ENCODE measurements at places on chromosomes 5 and 9.

DNA sequence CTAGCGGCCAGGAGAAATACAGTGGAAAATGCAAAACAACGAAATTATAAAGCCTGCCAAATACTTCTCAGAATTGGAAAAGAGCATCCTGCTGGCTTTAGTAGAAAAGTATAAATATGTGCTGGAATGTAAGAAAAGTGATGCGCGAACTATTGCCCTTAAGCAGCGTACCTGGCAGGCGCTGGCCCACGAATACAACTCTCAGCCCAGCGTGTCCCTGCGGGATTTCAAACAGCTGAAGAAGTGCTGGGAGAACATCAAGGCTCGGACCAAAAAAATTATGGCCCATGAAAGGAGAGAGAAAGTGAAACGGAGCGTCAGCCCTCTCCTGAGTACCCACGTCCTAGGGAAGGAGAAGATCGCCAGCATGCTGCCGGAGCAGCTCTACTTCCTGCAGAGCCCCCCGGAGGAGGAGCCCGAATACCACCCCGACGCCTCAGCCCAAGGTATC lies 15.0 kb downstream of the MSANTD3 start:
- no peak for DNase-seq

- DNase-seq = no peak
These were observed 615.1 kb upstream of the SGCD start for GRCh38 chr5:155711882-155712281.

GRCh38 chr9:104556830-104557634 lies 11.9 kb upstream of the OR13C8 start:
- DNase-seq = no peak

DNA sequence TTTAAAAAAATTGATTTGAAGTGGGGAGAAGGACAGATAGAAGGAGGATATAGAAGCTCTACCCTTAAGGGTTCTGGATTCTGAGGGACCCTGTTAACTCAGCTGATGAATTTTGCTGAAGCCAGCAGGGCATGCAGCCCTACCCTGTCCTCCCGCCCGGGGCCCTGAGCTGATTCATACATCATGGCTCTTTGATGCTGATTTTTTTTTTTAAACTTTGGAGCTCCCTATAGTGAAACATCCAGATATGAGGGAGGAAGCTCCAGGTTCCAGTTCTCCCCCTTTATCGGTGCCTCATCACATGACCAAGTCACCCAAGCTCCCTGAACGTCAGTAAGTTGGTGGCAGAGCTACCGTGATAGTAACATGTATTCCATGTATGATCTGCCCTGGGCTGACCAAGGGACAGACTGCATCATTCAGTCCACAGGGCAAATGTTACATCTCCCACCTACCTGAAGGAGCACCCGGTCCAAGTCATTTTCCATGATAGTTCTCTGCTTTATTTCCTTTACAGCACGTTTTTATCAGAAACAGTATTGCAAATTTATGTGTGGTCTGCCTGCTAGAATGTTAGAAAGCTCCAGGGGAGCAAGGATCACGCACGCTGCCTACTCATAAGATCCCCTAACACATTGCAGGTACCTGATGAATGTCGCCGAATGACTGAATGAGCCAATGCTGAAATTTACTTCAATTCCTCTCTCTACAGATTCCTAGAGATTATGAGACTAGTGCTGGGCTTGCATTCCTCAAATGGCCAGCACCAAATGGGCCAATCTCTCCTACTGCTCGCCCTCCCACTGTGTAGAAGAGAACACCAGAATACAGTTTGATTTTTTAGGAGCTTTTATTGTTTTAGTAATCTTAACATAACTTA lies 25.9 kb downstream of the SPARC start:
- DNase-seq = no peak

DNA sequence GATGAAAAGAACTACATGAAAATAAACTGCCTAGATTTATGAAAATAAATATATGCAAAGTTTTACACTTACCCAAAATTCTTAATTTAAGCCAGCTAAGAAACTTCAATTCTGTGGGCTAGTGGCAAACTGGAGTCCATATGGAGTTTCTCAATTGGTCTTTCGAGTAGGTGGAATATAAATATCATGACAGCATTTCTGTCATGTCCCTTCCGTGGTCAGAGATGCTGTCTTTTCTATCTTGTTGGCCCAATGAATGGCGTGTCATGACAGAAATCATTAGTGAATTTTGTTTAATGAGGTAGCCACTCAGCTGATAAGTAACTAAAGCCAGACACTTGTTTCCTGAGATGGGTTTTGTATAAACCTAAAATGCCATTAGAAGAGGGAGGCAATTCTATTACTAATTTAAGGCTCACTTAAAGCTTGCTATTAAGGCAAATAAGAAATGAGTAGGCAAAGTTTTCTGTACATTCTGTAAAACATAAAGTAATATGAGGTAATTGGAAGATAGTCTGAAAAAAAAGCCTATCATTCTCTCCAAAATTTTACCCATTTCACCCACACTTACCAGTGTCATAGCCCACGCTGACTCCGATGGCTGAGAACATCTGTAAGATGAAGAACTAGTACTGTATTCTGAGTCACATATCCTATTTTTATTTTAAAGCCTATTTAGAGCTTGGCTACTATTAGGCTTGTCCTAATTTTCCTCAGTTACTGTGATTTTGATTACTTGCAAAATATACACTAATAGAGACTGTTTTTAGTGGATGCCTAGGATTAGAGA lies 419.3 kb upstream of the MEF2C start:
- no peak for DNase-seq

- DNase-seq = no peak
These were observed 6.9 kb downstream of the MRPS2 start for GRCh38 chr9:135507104-135508035.

DNA sequence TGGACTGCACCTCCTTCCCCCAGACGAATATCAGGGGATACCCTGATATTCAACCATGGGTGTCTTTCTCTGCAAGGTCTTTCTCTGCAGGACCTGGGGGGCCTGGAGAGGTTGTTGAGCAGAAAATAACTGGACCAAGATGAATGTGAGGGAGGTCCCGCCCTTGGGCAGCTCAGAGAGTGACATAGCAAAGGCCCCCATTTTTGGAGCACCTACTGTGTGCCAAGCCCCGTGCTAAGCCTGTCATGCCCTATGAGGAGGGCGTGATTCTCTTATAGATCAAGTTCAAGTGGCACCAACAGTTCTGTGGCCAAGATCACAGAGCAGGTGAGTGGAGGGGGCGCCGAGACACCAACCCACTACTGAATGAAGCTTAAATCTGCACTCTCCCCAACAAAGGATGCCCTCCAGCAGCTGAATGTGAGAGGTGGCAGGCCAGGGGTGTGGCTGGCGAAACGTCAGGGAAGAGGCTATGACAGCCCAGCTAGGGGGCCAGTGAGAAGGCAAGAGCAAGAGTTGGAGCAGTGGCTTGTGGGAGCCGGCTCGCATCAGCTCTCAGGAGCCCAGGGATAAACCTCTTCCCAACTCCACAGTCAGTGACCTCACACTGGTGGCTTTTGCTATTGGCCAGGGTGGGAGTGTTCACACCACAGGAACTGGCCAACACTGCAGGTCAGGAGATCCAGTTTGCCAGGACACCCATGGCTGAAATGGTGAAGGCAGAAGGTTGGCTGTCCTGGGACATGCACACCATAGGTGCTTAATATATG lies 5.3 kb downstream of the SARDH start:
- peak; percentile 62 for DNase-seq

DNA sequence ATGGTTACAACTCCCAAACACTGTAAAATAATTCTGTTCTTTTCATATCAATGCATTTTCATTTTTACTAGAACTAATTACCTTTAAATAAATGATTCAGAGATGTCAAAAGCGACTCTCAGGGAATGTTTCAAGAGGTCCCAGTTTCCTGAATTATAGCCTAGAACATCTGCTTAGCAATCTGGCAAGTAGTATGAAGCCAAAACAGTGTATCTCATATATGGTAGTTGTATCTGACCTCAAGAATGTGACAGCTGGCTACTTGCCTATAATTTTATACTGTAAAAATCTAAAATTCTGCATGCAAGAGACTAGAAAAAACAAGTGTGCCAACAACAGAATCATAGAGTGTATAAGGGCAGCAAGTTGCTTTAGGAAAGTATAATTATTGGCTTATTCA lies 187.7 kb upstream of the POU5F2 start:
- no peak for DNase-seq
